Activated CD4-positive, alpha-beta memory T cell treated with anti-CD3 and anti-CD28 coated beads for 36 hours (primary cell): ENCODE measurements at places on chromosomes 12 and 14.
A peak's percentile ranks its signal among the peaks of the same experiment; 100 is the strongest.

DNA sequence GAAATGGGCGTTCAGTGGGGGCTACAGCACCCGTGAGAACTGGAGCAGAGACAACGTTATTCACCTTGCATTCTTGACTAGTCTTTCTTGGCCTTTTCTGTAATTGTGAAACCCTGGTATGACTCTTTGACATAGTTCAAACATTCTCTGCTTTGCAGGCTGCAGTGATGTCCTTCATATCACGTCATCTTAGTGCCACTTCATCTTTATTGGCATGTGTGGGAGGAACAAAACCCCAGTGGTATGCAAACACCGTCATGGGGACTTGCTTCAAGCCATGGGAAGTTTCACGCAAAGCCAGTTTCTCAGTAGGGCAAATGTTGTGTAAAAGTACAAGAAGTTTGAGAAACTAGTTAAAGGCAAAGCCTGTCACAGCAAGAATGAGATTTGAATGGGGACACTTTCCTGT lies 20.2 kb upstream of the DUSP16 start:
- H3K27me3 ChIP-seq, result peaks cover 3% of the 10 kb centered on the region
- peak overlapping the region; percentile 84 for H3K27ac ChIP-seq
- DNase-seq, result peak; percentile 81

DNA sequence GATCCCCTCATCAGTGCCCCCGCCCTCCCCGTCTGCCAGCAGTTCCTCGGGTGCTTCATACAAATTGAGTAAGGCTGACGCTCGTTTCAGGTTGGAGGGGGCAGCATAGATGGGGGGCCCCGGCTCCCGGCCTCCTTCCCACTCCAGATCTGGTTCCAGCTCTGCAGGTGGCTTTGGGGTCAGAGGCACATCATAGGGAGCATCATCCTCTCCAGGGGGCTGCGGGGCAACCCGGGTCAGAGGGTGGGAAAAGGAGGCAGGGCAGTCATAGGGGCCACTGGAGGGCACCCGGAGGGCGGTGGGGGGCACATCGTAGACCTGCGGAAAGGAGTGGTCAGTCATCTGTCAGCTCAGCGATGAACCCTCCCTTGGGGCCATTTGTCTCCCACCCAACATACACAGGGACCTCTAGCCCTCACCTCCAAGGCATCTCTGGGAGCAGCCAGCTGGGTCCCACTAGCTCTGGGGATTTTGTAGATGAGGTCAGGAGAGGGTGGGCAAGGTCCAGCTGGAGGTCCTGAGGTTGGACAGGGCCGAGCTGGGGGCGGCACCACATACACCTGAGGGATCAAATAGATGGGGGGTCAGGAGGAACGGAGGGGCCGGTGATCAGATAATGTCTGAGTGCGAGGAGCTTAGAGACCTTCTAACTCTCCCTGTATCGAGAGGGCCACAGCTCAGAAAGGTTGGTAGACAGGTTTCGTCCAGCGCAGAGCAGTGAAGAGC lies 5.1 kb downstream of the EFS start:
- no peaks in the 10 kb centered on the region for H3K36me3 ChIP-seq
- no peak overlapping the region for H3K4me3 ChIP-seq
- H3K4me1 ChIP-seq, result peaks cover 5% of the 10 kb centered on the region
- no peak overlapping the region for H3K27ac ChIP-seq
- no peak for DNase-seq

DNA sequence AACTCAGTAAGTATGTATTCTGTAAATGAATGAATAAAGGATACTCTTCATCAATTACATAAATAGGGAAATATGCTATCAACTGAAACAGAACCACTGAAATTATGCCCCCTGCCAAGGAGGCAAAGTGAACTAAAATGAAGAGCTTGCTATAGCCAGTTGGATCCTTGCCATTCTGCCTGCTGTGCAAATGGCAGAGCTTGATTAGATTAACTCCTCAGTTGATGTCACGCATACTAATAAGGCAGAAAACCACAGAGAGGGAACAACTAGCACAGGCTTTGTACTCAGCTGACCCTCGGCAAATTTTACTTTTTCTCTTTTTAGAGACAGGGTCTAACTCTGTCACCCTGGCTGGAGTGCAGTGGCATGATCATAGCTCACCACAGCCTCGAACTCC lies 36.7 kb upstream of the FERMT2 start:
- no peak for DNase-seq
- no peaks in the 10 kb centered on the region for H3K4me1 ChIP-seq
- no peak overlapping the region for H3K4me3 ChIP-seq
- H3K36me3 ChIP-seq, result no peaks in the 10 kb centered on the region
- no peak overlapping the region for H3K27ac ChIP-seq

GRCh38 chr12:62724947-62725451 lies 210.0 kb downstream of the PPM1H start:
- H3K27ac ChIP-seq, result no peak overlapping the region
- no peak for DNase-seq
- H3K36me3 ChIP-seq, result no peaks in the 10 kb centered on the region
- no peaks in the 10 kb centered on the region for H3K4me1 ChIP-seq

GRCh38 chr14:105383083-105383730 lies 15.1 kb upstream of the TEX22 start:
- H3K27ac ChIP-seq, result no peak overlapping the region
- H3K4me3 ChIP-seq, result no peak overlapping the region
- DNase-seq, result no peak
- no peaks in the 10 kb centered on the region for H3K27me3 ChIP-seq

DNA sequence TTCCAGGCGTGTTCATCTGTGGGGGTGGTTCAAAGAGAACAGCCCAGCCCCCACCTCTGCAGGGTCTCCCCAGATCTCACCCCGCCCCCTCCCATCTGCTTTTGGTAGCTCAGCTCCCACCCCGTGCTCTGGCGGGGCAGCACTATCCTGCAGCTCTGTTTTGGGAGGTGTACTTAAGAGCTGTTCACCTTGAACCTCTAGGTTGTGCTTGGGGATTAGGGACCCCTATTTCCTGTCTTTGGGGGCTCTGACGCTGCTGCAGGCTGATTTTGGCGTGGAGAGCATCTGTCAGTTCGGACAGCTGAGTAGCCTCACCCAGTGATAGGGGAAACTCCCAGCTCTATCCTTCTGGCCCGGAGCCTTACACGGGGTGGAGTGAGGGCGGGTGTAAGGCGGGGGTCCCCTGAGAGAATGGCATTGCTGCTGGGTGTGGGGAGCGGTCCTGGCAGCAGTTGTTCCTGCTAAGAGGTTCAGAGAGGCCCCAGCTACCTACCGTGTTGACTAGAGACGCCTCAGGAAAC lies 765 bp downstream of the TMEM120B start:
- H3K27ac ChIP-seq, result no peak overlapping the region
- peaks cover 1% of the 10 kb centered on the region for H3K36me3 ChIP-seq
- peak overlapping the region; percentile 89 for H3K4me3 ChIP-seq
- H3K4me1 ChIP-seq, result peaks cover 16% of the 10 kb centered on the region
- no peak for DNase-seq
- H3K27me3 ChIP-seq, result no peaks in the 10 kb centered on the region

DNA sequence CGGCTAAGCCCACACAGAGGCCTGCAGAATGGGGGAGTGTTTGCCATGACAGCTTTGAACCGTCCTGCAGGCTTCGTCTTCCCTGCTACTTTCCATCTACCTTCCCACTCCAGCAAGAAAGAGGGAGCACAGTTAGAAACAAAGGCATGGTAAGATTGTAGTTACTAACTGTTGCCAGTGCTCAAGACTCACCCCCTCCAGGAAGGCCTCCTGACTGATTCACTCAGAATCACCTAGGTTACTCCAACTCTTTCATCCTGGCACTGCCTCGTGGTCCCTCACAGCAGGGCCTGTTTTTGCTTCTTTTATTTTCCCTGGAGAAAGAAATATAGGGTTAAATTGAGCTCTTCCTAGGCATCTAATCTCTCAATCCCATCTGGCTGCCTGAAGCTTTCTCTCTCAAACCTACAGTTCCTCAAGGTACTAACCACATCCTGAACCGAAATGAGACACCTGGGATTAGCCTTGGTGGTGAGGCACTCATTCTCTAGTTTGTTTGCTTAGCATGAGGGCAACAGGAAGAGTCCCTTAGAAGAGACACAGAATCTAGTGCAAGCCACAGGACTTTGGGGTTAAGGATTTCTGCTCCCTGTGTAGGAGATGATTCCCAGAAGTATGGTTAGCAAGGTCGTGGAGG lies 7.8 kb downstream of the GALNT6 start:
- DNase-seq, result no peak
- H3K36me3 ChIP-seq, result peaks cover 8% of the 10 kb centered on the region
- no peak overlapping the region for H3K4me3 ChIP-seq
- H3K27me3 ChIP-seq, result no peaks in the 10 kb centered on the region

DNA sequence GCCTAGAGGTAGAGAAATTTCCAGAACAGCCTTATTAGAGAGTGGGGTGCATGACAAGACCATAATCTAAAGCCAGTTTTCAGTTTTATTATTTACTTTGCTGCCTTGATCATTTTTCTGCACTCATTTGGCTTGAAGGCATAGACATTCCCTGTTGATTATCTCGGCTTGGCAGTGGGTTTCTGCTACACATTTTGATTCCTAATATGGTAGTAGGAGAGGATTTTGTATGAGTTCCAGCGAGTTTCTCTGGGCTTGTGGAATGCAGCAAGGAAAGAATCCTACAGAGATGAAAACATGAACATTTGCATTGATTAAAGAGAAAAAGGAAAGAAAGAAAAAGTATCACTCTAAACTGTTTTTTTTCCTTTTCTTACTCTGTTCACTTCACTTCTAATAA lies 281.2 kb downstream of the PAWR start:
- no peaks in the 10 kb centered on the region for H3K4me1 ChIP-seq
- H3K27ac ChIP-seq, result no peak overlapping the region
- no peak for DNase-seq
- H3K36me3 ChIP-seq, result no peaks in the 10 kb centered on the region

DNA sequence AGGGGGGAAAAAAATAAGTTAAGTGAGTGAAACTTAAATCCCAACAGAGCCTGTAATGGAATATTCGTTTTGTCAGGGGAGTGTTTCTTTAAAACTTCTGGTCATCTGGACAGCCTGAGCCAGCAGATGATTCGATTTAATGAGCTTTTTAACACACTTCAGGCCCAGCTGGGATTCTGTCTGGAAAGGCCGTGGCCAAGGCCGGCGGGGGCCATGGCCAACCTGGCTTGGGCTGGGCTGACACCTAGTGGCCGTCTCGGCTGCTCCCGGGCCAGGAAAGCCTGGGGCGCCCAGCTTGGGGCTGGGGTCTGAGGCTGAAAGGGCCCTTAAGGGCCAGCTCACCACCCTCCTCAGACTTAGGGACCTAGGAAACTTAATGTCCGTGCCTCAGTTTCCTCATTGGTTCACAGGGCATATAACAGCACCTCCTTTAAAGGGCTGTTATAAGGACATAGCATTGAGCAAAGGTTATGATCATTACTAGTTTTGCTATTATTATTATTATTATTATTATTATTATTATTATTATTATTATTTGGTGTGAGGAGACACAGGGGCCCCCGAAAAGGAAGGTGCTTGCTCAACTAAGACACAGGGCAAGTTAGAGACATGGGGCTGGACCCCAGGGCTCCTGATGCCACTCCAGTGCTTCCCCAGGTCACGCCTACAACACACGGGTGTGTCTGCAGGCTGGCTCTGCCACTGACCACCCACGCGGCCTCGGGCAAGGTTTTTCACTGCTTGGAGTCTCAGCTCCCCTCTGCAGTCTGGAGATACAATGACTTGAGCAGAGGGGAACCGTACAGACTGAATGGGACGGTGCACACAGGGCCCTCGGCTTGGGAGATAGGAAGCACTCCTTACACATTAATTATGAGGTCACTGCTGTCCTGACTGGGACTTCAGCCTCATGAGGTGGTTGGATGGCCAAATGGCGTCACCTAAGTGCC lies 84.0 kb downstream of the SYNE3 start:
- no peak overlapping the region for H3K4me3 ChIP-seq
- H3K27ac ChIP-seq, result no peak overlapping the region
- H3K4me1 ChIP-seq, result no peaks in the 10 kb centered on the region
- peaks cover 35% of the 10 kb centered on the region for H3K36me3 ChIP-seq
- no peaks in the 10 kb centered on the region for H3K27me3 ChIP-seq

- no peaks in the 10 kb centered on the region for H3K36me3 ChIP-seq
- no peaks in the 10 kb centered on the region for H3K4me1 ChIP-seq
- no peak overlapping the region for H3K27ac ChIP-seq
- no peak for DNase-seq
Observed at GRCh38 chr12:111171345-111171744, 197.6 kb downstream of the PHETA1 start.

DNA sequence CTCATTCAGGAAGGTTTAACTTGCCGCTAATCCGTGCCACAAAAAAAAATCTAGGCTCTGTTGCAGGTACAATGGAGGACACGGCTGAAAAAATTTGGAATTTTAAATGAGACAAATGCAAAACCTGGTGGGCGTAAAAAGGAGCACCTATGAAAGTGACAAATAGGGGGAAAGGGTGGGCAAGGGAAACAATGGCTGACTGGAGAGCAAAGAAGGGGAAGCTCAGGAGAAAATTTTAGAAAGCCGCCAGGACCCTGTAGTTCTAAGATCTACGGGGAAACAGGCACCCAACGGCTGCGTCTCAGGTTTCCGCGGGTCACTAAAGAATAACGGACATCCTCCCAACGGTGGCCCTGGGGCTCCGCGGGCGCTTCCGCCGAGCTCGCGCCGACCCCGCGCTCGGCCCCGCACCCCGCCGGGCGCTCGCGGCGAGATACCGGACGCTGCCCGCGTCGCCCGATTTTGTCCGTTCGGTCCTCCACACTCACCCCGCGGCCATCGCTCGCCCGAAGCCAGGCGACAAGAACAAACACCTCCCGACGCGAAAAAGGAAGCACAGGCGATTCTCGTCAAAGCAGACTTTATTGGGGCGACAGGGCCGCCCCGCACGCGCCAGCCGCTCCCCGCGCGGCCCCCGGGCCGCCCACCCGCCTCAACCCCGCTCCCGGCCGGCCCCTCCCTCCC lies 1.1 kb upstream of the YY1 start:
- DNase-seq, result peak; percentile 75
- H3K36me3 ChIP-seq, result peaks cover 34% of the 10 kb centered on the region
- H3K27me3 ChIP-seq, result peaks cover 2% of the 10 kb centered on the region
- H3K27ac ChIP-seq, result peak overlapping the region; percentile 92

DNA sequence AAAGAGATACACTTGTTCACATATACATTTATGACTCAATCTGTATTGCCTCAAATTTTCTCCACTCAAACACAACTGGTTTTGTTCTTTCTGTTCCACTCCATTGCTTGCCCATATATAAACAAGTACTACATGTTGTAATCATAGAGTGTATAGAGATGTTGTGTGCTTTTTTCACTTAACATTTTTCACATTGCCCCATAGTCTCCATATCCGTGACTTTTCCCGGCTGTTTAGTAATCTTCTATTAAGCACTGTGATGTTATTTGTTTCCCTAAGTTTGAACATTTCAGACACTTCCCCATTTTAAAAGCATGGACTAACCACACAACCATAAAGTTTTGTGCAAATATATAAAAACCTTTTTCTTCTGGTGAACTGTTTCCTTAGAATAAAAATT lies 45.5 kb upstream of the PTPRR start:
- H3K36me3 ChIP-seq, result no peaks in the 10 kb centered on the region
- no peak overlapping the region for H3K27ac ChIP-seq
- no peaks in the 10 kb centered on the region for H3K4me1 ChIP-seq
- DNase-seq, result no peak

- no peak overlapping the region for H3K27ac ChIP-seq
- no peak overlapping the region for H3K4me3 ChIP-seq
- H3K27me3 ChIP-seq, result no peaks in the 10 kb centered on the region
- no peak for DNase-seq
Observed at GRCh38 chr12:75447691-75448393, 32.7 kb upstream of the GLIPR1 start.
